ENCODE measurements at places on chromosomes 12 and 14. TPM values are rescaled to one million over a fixed set of nuclear protein-coding genes. Genes with fewer than 3 reads are reported as not detected.
A peak's percentile ranks its signal among the peaks of the same experiment; 100 is the strongest.

NRL gene
- total RNA-seq, result 1.3 TPM

DNA sequence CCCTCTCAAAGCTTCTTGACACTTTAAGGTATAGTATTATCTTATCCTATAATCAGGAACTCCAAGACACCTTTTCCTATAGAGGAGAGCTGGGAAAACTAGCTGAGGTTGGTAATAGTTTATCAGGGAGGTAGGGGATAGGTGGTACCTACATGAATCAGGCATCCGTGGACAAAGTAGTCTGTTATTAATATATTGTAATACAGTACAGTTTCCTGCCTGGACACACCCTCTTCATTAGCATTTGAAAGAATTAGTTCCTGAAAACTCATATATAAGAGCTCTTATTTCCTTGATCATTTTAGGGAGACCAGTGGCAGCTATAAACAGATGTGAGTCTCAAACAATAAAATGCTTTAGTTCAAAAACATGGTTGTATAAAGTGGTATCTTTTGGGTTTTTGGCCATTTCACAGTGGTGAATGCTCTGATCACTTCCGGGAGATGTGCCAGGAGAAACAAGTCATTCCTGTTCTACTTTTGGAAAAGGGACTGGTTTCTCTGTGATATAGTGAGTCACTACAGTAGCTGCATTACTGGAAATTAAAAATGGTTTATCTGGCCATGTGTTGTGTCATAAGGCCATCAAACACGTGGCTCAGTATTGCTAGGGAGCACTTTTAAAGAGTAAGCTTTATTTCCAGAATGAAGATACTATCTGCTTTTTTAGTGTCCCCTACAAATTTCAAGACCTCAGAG is 98.1 kb downstream of the KLRB1 start:
- no peak for DNase-seq

- no peak for DNase-seq
Observed at GRCh38 chr12:106249411-106250135, 1.8 kb upstream of the CKAP4 start.

POU6F1 gene
- 2.6 TPM for total RNA-seq

- DNase-seq, result no peak
Observed at GRCh38 chr14:63295231-63295685, 23.5 kb downstream of the GPHB5 start.

DNA sequence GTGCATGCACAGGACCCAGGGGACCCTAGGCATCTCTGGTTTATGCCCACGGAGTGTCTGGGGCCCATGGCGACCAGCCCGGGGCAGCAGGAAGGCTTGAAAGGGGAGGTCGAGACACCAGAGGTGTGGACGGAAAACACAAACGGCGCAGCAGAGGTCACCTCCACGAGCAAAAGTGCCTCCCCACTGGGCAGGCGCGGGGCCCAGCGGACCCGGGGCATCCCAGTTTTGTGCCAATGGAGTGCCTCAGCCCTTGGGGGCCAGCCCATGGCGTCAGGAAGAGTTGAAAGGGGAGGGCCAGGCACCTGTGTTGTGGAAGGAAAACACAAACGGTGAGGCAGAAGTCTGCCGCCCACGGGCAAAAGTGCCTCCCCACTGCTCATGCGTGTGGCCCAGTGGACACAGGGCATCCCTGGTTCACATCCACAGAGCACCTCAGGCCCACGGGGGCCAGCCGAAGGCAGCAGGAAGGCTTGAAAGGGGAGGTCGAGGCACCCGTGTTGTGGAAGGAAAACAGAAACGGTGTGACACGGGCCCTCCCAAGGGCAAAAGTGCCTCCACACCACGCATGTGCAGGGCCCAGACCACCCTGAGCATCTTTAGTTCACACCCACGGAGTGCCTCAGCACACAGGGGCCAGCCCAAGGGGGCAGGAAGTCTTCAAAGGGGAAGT is 378.8 kb downstream of the ALG10 start:
- DNase-seq, result peak; percentile 1

DNA sequence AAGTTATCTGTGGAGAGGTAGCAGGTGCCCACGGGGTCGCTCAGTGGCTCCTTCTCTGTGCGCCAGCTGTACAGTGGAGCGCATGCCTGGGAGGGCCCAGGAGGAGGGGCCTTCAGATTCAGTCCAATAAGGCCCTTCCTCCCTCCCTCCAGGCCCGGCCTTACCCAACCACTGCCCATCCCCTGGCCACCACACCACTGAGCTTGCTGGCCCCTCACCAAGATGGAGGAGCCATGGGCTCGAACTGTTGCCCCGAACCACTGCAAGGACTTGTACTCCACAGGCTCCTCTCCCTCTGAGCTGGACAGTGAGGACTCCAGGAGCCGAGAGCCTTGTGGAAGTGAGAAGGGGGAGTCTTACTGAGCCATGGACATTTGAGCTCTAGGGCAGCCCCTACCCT is 9.8 kb downstream of the ITGA5 start:
- no peak for DNase-seq

GRCh38 chr12:104516821-104517220 is 60.1 kb downstream of the CHST11 start:
- no peak for DNase-seq

DNA sequence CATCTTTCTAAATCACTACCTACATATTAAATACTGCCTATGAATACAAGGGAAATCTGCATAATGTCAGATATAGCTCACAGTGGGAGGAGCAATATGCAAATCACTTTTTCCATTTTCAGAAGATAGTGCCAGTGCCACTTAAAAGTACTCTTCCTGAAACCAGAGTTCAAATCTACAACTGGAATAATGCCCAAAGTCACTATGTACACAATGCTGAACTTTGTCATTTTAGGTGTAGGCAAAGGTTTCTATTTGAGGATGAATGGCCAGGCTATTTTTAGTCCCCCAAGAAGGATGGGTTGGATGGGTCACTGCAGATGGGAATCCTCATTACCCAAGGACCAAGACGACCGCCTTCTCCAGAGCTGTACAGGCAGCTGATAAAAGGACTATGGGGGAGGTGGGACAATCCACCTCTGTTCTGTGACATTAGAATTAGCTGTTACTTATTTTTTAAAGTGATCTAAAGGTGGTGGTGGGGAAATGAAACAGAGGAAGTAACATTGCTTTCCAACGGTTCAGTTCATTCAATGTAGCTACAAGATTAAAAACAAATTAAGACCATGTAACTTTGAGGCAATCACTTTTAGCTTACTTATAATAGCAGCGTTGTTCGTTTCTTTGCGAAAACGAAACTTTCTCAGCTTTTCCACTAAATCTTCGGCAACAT is 5.6 kb downstream of the GMFB start:
- no peak for DNase-seq

- no peak for DNase-seq
Observed at GRCh38 chr14:44112774-44113460, 394.2 kb downstream of the FSCB start.

DNA sequence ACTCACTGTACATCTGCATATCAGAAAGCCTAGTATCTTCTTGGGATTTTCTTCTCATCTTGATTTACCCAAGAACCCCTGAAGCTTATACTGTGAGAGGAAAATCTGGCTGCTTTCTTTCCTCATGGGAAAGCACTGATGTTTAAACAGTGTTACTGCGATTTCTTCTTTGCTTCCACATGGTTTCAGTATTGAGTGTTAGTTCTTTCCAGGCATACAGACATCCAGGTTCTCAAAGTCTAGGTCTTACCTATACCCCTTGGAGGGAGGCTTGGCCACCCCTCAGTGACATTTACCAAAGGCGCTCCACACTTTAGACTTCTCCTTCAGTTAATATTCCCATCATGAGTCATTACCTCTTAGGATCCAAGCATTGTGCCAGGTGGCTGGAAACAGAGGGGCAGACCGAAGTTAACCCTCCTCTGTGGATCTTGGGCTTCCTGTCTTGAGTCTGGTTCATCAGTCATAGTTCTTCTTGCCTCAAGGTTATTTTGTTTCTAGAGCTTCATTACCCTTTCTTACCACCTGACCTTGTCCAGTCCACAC is 79.1 kb downstream of the TMEM117 start:
- DNase-seq, result no peak

DNA sequence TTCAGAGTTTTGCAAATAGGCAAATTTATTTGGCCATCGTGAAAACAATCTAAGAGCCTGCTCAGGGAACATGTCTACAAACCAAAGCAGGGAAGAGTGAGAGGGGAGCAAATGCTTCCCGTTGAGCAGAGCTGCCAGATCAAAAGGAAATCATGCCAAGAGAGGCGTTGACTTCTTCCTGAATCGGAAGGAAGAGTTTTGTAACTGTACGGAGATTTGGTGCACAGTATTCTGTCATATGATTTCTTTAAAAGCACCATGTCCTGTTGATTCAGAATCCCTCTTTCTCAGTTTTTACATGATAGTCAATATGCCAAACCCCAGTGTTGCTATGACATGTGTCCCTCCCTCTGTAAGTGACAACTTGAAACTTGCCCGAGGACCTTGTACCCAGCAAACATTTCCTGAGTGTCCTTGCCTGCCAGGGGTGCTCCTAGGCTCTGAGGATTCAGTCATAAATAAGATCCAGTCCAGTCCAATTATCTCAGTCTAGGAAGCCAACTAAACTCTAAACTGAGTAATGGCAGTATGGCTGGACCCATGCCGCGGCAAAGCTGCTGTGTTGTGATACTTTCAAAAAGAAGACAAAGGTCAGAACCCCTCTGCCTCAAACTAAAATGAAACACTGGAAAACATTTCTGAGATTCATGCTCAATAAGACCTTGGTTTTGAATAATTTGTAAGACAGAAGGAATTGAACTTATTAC is 300.1 kb upstream of the FKBP4 start:
- peak; percentile 62 for DNase-seq

MYF5 gene
- not detected for total RNA-seq

DNA sequence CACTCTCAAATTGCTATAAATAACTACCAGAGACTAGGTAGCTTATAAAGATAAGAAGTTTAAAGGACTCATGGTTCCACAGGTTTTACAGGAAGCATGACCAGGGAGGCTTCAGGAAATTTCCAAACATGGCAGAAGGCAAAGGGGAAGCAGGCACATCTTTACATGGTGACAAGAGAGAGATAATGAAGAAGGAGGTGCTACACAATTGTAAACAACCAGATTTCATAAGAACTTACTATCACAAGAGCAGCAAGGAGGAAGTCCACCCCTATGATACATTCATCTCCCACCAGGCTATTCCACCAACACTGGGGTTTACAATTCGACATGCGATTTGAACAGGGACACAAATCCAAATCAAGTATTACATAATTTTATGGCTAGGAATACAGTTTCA is 257.7 kb downstream of the BTG1 start:
- no peak for DNase-seq

- no peak for DNase-seq
Observed at GRCh38 chr12:96263449-96263902, 69.3 kb downstream of the ELK3 start.

GRCh38 chr12:38721611-38722252 is 183.7 kb downstream of the CPNE8 start:
- DNase-seq, result no peak

DNA sequence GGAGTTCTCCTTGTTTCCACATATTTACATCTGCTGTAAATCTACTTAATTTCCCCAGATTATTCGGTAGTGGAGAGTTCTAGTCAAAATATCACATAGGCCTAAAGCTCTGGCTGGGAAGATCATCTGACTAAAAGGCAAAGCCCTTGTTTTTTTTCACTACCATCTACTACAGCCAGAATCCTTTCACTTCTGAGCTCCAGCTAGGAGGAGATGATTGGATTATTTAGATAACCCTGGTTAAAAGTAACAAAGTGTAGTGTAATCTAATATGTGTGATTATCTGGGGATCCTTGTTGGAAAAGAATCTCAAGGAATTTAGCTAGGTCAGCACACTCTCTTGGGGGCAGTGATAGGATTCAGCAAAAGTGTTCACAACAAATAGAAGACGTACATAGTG is 125.4 kb downstream of the DYRK2 start:
- DNase-seq, result no peak

DNA sequence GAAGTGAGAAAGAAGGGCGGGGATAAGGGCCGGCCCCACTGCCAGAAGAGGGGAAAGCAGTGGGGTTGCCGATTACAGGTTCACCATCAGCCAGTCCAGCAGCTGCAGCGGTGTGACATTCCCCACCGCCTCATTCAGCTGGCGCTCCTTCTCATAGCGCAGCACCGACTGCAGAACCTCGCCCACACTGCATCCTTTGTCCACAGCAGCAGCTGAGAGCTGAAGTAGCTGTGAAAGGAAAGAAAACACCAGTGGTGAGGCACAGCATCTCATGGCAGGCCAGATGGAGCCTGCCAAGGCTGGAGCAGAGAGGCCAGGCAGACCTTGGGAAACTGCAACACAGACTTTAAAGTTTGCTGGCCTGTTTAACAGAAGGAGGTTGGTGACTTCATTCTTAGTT is 33.2 kb downstream of the AKAP3 start:
- DNase-seq, result no peak

DNA sequence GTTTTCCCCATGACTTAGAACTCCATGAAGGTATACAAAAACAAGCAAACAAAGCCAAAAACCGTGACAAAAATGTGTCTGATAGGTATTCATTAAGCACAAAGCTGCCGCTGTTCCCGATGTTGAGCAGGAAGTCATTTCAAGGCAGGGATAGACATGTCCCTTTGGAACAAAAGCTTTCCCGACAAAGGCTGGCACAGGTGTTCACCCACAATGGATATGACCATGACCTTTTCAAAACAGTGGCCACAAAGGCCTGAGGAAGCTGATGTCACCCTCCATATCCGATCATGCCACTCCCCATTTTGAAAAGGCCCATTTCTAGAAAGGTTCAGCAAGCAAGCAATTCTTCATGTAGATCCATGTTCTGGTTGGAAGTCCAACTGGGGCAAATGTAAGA is 279.1 kb downstream of the BTG1 start:
- DNase-seq, result no peak

GRCh38 chr14:99732436-99733210 is 48.5 kb downstream of the CYP46A1 start:
- DNase-seq, result peak; percentile 14

SDR9C7 gene
- 0.49 TPM for total RNA-seq

PWP1 gene
- total RNA-seq, result 50.6 TPM

GRCh38 chr14:58200480-58200841 is 512 bp downstream of the ACTR10 start:
- DNase-seq, result no peak

DNA sequence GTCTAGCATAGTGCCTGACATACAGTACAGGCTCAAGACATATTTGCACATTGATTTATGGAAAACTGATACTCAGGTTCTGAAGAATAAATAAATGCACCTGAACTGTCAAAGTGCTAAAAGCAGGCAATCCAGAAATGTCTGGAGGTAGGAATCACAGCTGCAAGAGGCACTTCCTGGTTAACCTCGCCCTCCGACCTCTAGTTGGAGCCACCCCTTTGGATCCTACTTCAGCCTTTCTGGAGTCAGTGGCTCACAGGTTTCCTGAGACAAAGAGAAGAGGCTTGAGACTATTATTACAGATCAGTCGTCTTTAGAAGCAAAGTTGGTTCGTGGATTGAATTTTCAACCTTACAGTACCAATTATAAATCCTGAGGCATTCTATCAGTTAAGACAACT is 13.0 kb downstream of the TCP11L2 start:
- no peak for DNase-seq

DAO gene
- not detected for total RNA-seq

DNA sequence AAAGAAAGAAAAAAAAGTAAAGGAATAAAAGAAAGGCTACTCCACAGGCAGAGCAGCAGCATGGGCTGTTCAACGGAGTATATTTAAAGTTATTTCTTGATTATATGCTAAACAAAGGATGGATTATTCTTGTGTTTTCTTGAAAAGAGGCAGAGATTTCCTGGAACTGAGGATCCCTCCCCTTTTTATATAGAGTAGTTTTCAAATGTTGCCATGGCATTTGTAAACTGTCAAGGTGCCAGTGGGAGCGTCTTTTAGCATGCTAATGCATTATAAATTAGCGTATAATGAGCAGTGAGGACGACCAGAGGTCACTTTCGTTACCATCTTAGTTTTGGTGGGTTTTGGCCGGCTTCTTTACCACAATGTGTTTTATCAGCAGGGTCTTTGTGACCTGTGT is 383.0 kb downstream of the PCNX1 start:
- no peak for DNase-seq

Measured in uterus (tissue), 4 donors.